ENCODE measurements at places on chromosomes 11 and 22. TPM values are rescaled to one million over a fixed set of nuclear protein-coding genes. Genes with fewer than 3 reads are reported as not detected.
A peak's percentile ranks its signal among the peaks of the same experiment; 100 is the strongest.

DNA sequence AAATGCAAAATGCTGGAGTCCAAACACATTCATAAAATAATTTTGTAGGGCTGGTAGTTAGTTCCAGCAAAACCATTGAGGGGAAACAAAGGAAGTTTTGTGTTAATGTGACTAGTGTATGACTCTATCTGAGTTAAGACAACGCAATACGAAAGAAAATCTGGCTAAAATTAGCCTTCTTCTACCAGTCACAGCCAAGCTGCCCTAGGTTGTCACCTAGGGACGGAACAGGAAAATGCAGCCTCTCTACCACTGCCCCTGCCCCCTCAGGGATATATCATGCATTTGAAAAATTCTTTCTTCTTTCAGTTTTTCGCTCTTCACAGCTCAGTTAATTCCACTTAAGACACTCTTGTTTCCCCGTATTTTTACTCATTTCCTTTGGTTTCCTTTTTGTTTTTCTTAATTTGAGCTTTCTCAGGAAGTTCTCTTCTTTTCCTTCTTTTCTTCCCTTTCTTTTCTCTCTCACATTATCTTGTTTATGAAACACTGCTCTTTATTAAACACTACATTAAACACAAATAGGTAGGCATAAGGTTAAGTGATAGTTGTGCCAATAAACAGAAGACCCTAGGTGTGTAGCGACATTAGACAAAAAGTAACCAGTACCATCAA is 30.6 kb downstream of the KIRREL3 start:
- DNase-seq, result no peak
- peaks cover 3% of the 10 kb centered on the region for H3K27me3 ChIP-seq
- H3K4me1 ChIP-seq, result no peaks in the 10 kb centered on the region
- no peak overlapping the region for H3K27ac ChIP-seq

- H3K4me3 ChIP-seq, result no peak overlapping the region
- no peak overlapping the region for H3K27ac ChIP-seq
- no peaks in the 10 kb centered on the region for H3K27me3 ChIP-seq
- no peaks in the 10 kb centered on the region for H3K4me1 ChIP-seq
- no peaks in the 10 kb centered on the region for H3K36me3 ChIP-seq
- DNase-seq, result no peak
Measured at GRCh38 chr11:28526406-28526751, 418.2 kb downstream of the METTL15 start.

The LMO2 gene
- 9.6 TPM for total RNA-seq

The OR51B4 gene
- not detected for total RNA-seq

The OVOL1 gene
- total RNA-seq, result 0.11 TPM

The C11orf65 gene
- 0.68 TPM for total RNA-seq

The SCN3B gene
- total RNA-seq, result not detected

The EMID1 gene
- total RNA-seq, result 0.59 TPM

GRCh38 chr22:32744176-32744959 is 57.1 kb upstream of the TIMP3 start:
- H3K4me1 ChIP-seq, result peaks cover 14% of the 10 kb centered on the region
- no peak for DNase-seq
- H3K36me3 ChIP-seq, result no peaks in the 10 kb centered on the region
- H3K27me3 ChIP-seq, result no peaks in the 10 kb centered on the region

- no peak for DNase-seq
- no peak overlapping the region for H3K27ac ChIP-seq
- H3K36me3 ChIP-seq, result no peaks in the 10 kb centered on the region
- H3K4me1 ChIP-seq, result no peaks in the 10 kb centered on the region
- no peak overlapping the region for H3K4me3 ChIP-seq
- peaks cover 2% of the 10 kb centered on the region for H3K27me3 ChIP-seq
Measured at GRCh38 chr11:122491509-122491908, 164.0 kb upstream of the UBASH3B start.

DNA sequence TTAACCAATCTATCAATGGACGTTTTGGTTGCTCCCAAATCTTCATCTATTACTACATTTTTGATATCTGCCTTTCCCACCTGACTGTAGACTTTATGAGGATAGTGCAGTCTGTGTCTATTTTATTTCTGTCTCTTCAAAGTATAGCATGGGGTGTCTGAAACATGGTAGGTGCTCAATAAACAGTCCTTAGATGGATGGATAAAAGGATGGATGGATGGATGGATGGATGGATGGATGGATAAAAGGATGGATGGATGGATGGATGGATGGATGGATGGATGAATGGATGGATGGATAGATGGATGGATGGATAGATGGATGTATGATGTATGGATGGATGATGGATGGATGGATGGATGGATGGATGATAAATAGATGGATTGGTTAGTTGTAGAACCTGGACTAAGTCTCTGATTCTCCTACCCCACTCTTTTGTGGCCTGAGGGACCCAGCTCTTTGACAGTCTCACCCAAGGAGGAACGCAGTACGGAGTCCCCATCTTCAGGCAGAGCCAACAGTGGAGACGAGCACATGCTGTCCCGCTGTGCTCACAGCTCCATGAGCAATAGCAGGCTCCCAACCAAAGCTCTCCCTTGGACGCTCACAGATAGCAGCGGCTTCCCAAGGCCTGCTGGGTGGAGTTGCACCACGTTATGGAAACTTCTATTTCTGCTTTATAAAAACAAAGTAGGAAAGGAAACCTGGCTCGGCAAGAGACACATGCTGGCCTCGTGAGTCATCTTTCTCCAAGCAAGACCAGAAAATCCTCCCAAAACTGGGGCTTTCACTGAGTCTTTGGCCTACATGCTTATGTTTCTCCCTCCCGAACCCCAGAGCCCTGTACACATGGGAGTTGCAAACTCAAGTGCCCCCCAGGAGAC is 448.0 kb downstream of the MIAT start:
- DNase-seq, result no peak
- H3K27me3 ChIP-seq, result no peaks in the 10 kb centered on the region
- H3K4me3 ChIP-seq, result no peak overlapping the region
- H3K36me3 ChIP-seq, result no peaks in the 10 kb centered on the region
- no peak overlapping the region for H3K27ac ChIP-seq
- no peaks in the 10 kb centered on the region for H3K4me1 ChIP-seq

GRCh38 chr11:69102732-69103615 is 52.8 kb upstream of the SMIM38 start:
- peaks cover 3% of the 10 kb centered on the region for H3K27me3 ChIP-seq
- no peak overlapping the region for H3K27ac ChIP-seq
- DNase-seq, result no peak
- H3K36me3 ChIP-seq, result no peaks in the 10 kb centered on the region

The POTEH gene
- not detected for total RNA-seq

DNA sequence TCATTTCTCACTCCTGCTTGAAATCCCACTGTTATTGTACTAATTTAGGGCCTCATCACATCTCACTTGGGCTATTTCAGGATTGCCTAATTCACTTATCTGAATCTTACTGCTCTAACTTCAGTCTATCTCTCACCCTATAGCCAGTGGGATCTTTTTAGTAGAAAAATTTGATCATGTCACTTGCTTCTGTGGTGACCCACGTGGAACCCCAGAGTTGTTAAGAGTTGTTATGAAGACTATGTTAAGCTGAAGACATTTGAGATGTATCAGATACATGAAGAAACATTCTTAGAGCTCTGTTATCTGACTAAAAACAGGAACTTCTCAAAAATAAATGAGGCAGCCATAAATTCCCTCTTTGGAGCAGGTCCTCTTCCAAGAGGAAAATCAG is 1375.6 kb upstream of the TENM4 start:
- no peak overlapping the region for H3K27ac ChIP-seq
- DNase-seq, result no peak
- no peaks in the 10 kb centered on the region for H3K27me3 ChIP-seq
- no peaks in the 10 kb centered on the region for H3K4me1 ChIP-seq
- no peaks in the 10 kb centered on the region for H3K36me3 ChIP-seq

DNA sequence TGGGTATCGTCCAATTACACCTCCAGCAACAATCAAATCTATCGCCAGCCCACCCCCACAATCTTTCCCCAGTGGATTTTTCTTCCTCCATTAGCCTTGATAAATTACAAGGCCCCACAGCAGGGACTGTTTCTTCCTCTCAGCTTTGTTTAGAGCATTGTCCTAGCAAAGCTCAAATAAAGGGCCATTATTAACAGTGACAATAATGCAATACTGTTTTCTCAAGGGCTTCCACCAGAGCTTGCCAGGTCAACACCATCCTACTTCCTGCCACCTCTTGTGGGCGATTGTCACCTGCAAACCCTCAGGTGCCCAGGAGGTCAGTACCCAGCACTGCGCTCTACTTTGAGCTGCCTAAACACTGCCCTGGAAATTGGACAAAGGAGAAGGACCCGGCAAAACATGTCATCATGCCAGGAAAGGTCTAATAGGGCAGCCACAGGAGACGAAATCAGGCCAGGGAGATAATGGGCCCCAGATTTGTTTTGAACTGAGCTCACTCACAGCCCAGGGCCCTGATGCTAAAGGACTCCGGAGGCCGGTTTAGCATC is 95.2 kb downstream of the ABTB2 start:
- no peak for DNase-seq
- no peaks in the 10 kb centered on the region for H3K27me3 ChIP-seq
- H3K27ac ChIP-seq, result no peak overlapping the region
- H3K4me3 ChIP-seq, result no peak overlapping the region

GRCh38 chr11:122285070-122285988 is 169.3 kb upstream of the BLID start:
- no peaks in the 10 kb centered on the region for H3K27me3 ChIP-seq
- H3K36me3 ChIP-seq, result no peaks in the 10 kb centered on the region
- no peaks in the 10 kb centered on the region for H3K4me1 ChIP-seq
- DNase-seq, result no peak
- no peak overlapping the region for H3K27ac ChIP-seq
- no peak overlapping the region for H3K4me3 ChIP-seq

The NXPE4 gene
- total RNA-seq, result not detected

DNA sequence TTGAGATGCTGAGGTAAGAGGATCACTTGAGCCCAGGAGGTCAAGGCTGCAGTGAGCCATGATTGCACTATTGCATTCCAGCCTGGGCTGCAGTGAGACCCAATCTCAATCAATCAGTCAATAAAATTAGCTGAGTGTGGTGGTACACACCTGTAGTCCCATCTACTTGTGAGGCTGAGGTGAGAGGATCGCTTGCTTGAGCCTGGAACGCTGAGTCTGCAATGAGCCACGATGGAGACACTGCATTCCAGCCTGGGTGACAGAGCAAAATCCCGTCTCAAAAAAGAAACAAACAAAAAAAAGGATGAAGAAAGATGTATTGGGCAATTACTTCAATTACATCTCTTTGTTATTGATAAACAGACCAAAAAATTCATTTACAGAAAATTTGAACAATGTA is 54.5 kb downstream of the MED15 start:
- no peaks in the 10 kb centered on the region for H3K27me3 ChIP-seq
- no peak for DNase-seq
- H3K4me1 ChIP-seq, result peaks cover 64% of the 10 kb centered on the region

DNA sequence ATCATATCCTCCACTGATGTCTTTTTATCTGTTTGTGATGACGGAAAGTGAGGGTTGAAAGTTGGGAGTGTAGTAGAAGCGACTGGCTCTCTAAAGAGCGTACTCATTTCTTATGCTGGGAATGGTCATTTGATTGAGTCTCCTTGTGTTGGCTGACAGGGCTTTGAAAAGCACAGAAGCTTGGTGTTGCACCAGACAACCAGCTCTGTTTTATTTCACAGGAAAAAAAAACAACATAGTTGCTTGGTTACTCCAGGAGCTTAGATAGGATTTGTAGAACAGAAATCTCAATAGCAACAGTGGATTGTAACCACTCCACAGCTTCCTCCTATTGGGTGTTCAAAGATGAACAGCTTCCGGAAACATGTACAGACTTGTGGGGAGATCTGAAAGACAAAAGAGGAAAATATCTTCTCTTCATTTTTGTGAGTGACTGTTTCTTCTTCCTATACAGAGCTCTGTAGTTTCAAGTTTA is 2.7 kb downstream of the RBM14 start:
- DNase-seq, result peak; percentile 88
- peaks cover 71% of the 10 kb centered on the region for H3K4me1 ChIP-seq
- H3K27me3 ChIP-seq, result no peaks in the 10 kb centered on the region

The CHRNA10 gene
- total RNA-seq, result 0.36 TPM

DNA sequence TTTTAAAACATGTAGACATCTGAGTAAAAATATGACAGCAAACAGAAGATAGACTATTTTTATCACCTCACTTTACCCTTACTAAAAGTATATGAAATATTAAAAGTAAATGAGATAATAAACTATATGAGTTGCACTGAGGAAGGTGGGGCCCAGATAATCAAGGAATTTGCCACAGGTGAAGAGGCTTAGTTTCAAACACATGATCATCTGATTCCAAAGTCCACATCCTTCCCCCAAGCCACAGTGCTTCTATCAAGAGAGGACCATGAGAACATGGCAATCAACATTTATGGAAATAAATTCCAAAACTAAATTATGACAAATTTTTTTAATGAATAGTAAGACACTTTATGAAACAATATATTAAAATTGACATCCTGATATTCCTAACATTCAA is 384.0 kb downstream of the DCDC1 start:
- no peaks in the 10 kb centered on the region for H3K36me3 ChIP-seq
- no peak overlapping the region for H3K4me3 ChIP-seq
- no peaks in the 10 kb centered on the region for H3K4me1 ChIP-seq
- no peaks in the 10 kb centered on the region for H3K27me3 ChIP-seq

GRCh38 chr22:21043860-21044535 is 1.7 kb upstream of the LRRC74B start:
- DNase-seq, result no peak
- peaks cover 25% of the 10 kb centered on the region for H3K4me1 ChIP-seq
- no peaks in the 10 kb centered on the region for H3K27me3 ChIP-seq
- H3K27ac ChIP-seq, result no peak overlapping the region
- no peaks in the 10 kb centered on the region for H3K36me3 ChIP-seq

DNA sequence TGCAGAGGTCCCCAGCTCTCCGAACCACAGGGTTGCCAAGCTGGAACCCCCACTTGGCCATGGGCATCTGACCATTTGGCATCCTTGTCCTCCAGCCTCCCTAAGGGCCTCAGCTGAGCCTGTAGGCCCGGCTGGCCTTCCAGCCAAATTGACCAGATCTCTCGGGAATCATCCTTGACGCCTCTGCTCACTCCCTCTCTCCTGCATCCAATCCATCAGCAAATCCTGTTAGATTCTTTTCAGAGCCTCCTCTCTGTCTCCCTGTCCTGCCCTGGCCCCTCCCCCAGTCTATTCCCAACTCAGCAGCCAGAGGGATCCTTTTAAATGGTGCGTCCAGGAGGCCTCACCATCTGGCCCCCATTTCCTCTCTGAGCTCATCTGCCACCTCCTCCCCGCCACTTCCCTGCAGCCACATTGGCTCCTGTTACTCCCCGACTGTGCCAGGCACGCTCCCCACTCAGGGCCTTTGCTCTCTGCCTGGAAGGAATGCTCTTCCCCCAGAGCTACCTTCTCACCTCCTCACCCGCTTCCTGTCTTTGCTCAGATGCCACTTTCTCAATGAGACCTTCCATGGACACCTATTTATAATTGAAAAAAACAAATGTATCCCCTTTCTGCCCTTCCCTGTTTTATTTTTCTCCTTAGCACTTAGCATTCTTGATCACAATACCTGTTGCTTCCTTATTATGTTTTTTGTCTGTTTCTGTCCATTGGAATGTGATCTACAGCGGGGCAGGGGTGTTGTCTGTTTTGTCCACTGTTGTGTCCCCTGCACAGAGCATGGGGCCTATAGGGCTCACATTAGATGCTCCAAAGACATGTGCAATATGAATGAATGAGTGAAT is 78.1 kb downstream of the NFAM1 start:
- no peak for DNase-seq
- no peaks in the 10 kb centered on the region for H3K4me1 ChIP-seq
- H3K27ac ChIP-seq, result no peak overlapping the region
- no peak overlapping the region for H3K4me3 ChIP-seq
- no peaks in the 10 kb centered on the region for H3K36me3 ChIP-seq
- no peaks in the 10 kb centered on the region for H3K27me3 ChIP-seq

All from natural killer cell (primary cell).